ENCODE measurements at places on chromosomes 2 and 18.

- no peak for DNase-seq
Observed at GRCh38 chr2:241563981-241564595, 5.5 kb downstream of the BOK start.

- no peak for DNase-seq
Observed at GRCh38 chr2:104781151-104781550, 72.8 kb upstream of the POU3F3 start.

DNA sequence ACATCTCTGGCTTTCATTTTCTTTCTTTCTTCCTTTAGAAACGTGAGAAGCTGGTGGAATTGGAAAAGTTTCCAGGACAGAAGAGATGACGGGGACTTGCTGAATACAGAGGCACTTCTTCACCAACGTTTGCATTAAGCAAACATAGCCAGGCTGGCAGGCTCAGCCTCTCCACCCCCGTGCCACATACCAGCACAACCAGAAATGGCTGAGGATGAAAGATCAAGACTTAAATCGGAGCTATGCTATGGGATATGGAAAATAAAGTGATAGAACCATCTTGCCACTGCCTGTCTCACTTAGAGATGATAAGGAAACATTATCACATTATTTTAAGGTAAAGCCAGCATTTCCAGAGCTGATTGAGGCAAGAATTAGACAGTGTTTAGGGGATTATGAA, 483.3 kb downstream of the BCL11A start:
- no peak for DNase-seq

GRCh38 chr2:132741754-132742153, 71.7 kb upstream of the LYPD1 start:
- DNase-seq = no peak

DNA sequence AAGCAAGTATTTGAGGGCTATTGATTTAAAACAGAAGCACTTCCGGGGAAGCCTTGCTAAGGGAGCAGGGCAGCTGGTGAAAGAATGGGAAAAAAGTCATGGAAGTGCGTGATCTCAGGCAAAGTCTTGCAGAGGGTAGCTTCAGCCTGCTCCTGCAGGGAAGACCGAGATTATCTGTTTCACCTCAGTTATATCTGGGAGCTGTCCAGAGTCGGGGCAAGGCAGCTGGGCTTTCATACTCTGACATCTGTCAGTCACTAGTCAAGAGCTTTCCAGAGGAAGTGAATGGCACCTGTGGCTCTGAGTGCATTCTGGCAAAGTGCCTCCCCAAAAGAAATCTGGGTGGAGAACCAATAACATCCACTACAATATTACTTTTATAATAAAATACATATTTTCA, 8.7 kb downstream of the NXPH2 start:
- no peak for DNase-seq

All from activated CD4-positive, alpha-beta T cell treated with anti-CD3 and anti-CD28 coated beads, Interleukin-10, Interleukin-2, amounts not matched to agents 100 ng/mL and 50 ng/mL, durations not matched to agents 16 hours and 8 hours (primary cell).